ENCODE measurements at places on chromosomes 12 and 14.
A peak's percentile ranks its signal among the peaks of the same experiment; 100 is the strongest.

DNA sequence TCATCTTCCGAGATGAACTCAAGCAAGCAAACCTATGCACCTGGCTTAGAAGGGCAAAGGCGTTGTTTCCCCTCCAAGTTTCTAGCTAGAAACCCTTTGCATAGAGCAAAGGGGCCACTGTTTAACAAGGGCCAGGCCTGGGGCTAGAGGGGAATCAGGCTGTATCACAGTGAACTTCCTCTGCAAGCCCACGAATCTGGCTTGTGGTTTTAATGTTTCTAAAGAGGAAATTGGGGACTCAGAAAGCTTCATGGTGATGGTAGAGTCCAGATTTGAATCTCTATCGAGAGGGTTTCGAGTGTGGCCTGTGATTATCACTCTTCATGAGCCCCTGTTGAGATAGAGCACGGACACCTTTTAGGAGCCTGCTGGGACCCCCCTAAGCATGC lies 189.9 kb downstream of the VRK1 start:
- H3K27me3 ChIP-seq, result no peaks in the 10 kb centered on the region
- DNase-seq, result peak; percentile 25
- peaks cover 18% of the 10 kb centered on the region for H3K4me1 ChIP-seq
- no peak overlapping the region for H3K4me3 ChIP-seq
- no peaks in the 10 kb centered on the region for H3K36me3 ChIP-seq

DNA sequence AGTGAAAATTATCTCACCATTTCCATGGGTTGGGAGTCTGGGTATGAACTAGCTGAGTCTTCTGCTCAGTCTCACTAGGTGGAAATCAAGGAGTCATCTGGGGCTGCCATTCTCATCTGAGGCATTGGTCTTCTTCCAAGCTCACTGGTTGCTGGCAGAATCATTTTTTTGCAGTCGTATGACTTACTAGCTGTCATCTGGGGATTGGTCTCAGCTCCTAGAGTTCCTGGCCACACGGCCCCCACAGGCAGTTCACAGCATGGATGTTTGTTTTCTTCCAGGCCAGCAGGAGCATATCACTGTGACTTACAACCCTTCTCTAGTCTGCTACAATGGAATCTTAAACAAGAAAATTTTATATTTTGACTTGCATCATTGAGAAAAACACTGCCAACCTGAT lies 18.6 kb upstream of the OR10AD1 start:
- peaks cover 18% of the 10 kb centered on the region for H3K27me3 ChIP-seq
- H3K4me3 ChIP-seq, result no peak overlapping the region
- peaks cover 3% of the 10 kb centered on the region for H3K4me1 ChIP-seq
- no peak for DNase-seq
- H3K27ac ChIP-seq, result no peak overlapping the region

GRCh38 chr14:92285311-92285710 lies 37.7 kb upstream of the SLC24A4 start:
- H3K4me3 ChIP-seq, result no peak overlapping the region
- peaks cover 15% of the 10 kb centered on the region for H3K4me1 ChIP-seq
- peaks cover 3% of the 10 kb centered on the region for H3K36me3 ChIP-seq
- no peak for DNase-seq
- peaks cover 14% of the 10 kb centered on the region for H3K27me3 ChIP-seq

DNA sequence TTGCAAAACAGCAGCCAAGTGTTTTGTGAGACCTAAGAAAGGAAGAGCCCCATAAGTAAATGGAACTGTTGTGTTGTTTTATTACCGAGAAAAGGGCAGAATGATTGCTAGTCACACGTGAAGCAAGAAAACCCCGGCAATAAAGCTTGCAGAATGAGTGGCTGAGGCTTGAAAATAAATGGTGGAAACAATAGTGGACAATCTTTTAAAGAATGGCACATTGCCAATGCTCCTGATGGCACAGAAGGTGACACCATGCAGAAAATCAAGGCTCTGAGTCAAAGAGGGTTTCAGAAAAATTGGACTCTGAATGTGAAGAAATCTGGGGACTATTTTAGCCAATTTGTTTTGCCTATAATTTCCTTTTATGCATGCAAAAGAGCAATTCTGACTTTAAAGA lies 4.0 kb upstream of the AQP2 start:
- peaks cover 41% of the 10 kb centered on the region for H3K4me1 ChIP-seq
- no peak overlapping the region for H3K4me3 ChIP-seq
- peaks cover 42% of the 10 kb centered on the region for H3K27me3 ChIP-seq
- H3K36me3 ChIP-seq, result peaks cover 1% of the 10 kb centered on the region
- H3K27ac ChIP-seq, result no peak overlapping the region

- no peaks in the 10 kb centered on the region for H3K27me3 ChIP-seq
- DNase-seq, result no peak
- no peak overlapping the region for H3K27ac ChIP-seq
- H3K4me3 ChIP-seq, result no peak overlapping the region
- no peaks in the 10 kb centered on the region for H3K36me3 ChIP-seq
- H3K4me1 ChIP-seq, result no peaks in the 10 kb centered on the region
Measured at GRCh38 chr12:38736821-38737220, 168.6 kb downstream of the CPNE8 start.

GRCh38 chr14:55333711-55334485 lies 62.7 kb downstream of the FBXO34 start:
- peaks cover 9% of the 10 kb centered on the region for H3K36me3 ChIP-seq
- H3K27ac ChIP-seq, result peak overlapping the region; percentile 86
- H3K27me3 ChIP-seq, result no peaks in the 10 kb centered on the region
- peak overlapping the region; percentile 54 for H3K4me3 ChIP-seq

- DNase-seq, result no peak
- H3K4me3 ChIP-seq, result no peak overlapping the region
- peaks cover 8% of the 10 kb centered on the region for H3K4me1 ChIP-seq
Measured at GRCh38 chr12:95116773-95117172, 43.4 kb upstream of the NR2C1 start.

- H3K4me3 ChIP-seq, result no peak overlapping the region
- no peaks in the 10 kb centered on the region for H3K4me1 ChIP-seq
- peaks cover 18% of the 10 kb centered on the region for H3K36me3 ChIP-seq
- H3K27ac ChIP-seq, result no peak overlapping the region
- no peak for DNase-seq
Measured at GRCh38 chr14:103442288-103442687, 57.1 kb downstream of the MARK3 start.

DNA sequence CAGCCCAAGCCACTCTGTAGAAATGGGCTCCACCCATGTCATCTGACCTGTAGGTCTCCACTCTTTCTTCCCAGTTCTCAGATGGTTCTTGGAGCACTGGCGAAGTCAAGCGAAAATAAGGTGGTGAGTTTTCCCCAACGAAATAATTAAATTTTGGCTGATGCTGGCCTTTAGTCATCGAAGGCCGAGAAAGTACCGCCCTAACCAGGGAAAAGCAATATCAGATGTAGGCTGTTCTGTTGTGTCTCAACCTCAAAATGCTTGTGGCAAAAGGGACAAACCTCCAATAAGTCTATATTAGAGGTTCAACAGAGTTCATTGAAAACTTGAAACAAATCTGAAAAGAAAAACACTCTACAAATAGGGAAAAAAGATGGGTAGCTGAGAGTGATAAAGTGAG lies 48.6 kb upstream of the BCAT1 start:
- peaks cover under 1% of the 10 kb centered on the region for H3K27me3 ChIP-seq
- H3K4me1 ChIP-seq, result peaks cover 14% of the 10 kb centered on the region
- H3K36me3 ChIP-seq, result no peaks in the 10 kb centered on the region
- H3K4me3 ChIP-seq, result no peak overlapping the region
- H3K27ac ChIP-seq, result no peak overlapping the region

- H3K4me1 ChIP-seq, result no peaks in the 10 kb centered on the region
- DNase-seq, result no peak
- H3K4me3 ChIP-seq, result no peak overlapping the region
- no peak overlapping the region for H3K27ac ChIP-seq
- no peaks in the 10 kb centered on the region for H3K36me3 ChIP-seq
Measured at GRCh38 chr12:87866578-87867292, 162.5 kb downstream of the C12orf50 start.

GRCh38 chr12:20213723-20214625 lies 154.4 kb upstream of the PDE3A start:
- H3K4me1 ChIP-seq, result no peaks in the 10 kb centered on the region
- H3K27ac ChIP-seq, result no peak overlapping the region
- no peak overlapping the region for H3K4me3 ChIP-seq
- DNase-seq, result no peak

DNA sequence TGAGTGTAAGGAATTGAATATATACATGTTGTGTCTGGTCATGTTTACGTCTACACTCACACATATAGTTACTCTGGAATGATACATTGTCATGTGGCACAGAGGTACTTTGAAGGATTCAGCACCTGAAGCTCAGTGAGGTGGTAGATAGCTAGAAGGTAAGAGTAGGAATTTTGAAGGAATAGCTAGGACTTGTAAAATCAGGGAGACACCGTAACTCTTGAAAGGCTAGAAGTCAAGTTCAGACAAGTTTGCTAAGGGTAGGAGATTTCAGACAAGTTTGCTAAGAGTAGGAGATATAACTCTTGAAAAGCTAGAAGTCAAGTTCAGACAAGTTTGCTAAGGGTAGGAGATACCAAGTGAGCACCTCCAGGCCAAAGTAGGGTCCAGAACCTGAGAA lies 14.0 kb upstream of the NRXN3 start:
- H3K4me3 ChIP-seq, result no peak overlapping the region
- no peaks in the 10 kb centered on the region for H3K27me3 ChIP-seq
- DNase-seq, result no peak
- H3K36me3 ChIP-seq, result no peaks in the 10 kb centered on the region
- no peaks in the 10 kb centered on the region for H3K4me1 ChIP-seq

DNA sequence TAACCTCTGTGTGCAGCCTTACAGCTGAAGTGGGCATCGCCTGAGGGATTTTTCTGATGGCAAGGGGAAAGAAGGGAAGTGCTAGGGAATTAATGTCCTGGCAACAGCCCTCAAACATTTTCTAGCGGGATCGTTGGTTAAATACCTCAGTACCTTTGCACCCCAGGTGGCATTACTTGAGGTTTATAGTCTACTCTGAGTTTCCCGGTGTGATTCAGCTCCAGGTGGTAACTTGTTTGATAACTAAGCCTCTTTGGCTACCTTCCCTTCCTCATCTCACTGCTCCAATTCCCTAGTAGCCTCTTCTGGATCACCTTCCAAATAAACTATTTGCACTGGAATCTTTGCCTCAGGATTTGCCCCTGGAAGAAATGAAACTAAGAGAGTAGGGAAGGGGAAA lies 237.0 kb upstream of the SSTR1 start:
- peaks cover 2% of the 10 kb centered on the region for H3K4me1 ChIP-seq
- H3K27ac ChIP-seq, result no peak overlapping the region
- no peak for DNase-seq
- no peaks in the 10 kb centered on the region for H3K27me3 ChIP-seq
- no peaks in the 10 kb centered on the region for H3K36me3 ChIP-seq
- H3K4me3 ChIP-seq, result no peak overlapping the region

GRCh38 chr12:15757553-15758255 lies 31.5 kb downstream of the EPS8 start:
- H3K27me3 ChIP-seq, result peaks cover 7% of the 10 kb centered on the region
- no peak overlapping the region for H3K4me3 ChIP-seq
- H3K27ac ChIP-seq, result no peak overlapping the region
- no peaks in the 10 kb centered on the region for H3K36me3 ChIP-seq

GRCh38 chr12:59827767-59828166 lies 231.9 kb downstream of the SLC16A7 start:
- H3K4me1 ChIP-seq, result no peaks in the 10 kb centered on the region
- no peaks in the 10 kb centered on the region for H3K36me3 ChIP-seq
- no peaks in the 10 kb centered on the region for H3K27me3 ChIP-seq
- no peak for DNase-seq
- H3K27ac ChIP-seq, result no peak overlapping the region

DNA sequence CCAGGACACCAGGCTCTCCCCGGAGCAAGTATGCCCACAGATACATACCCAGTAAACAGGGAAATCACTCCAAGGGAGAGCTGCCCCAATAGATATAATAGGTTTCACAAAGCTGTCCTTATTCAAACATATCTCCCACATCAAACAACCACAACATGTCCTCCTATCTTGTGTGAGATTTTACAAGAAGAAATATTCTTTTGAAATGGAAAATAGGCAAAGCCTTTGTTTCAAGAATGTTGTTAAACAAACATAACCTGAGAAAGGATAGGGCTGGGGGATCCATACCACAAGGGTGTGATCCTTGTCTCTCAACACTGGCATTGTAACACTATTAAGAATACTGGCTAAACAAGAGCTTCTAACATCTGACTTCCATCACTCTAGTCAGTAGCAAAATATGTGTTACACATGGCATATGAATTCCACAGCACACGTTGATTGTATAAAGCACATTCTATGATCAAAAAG lies 32.9 kb downstream of the LGR5 start:
- no peaks in the 10 kb centered on the region for H3K36me3 ChIP-seq
- no peaks in the 10 kb centered on the region for H3K27me3 ChIP-seq
- no peaks in the 10 kb centered on the region for H3K4me1 ChIP-seq
- DNase-seq, result no peak
- no peak overlapping the region for H3K4me3 ChIP-seq

GRCh38 chr12:123705935-123706334 lies 6.2 kb upstream of the ATP6V0A2 start:
- H3K4me3 ChIP-seq, result no peak overlapping the region
- H3K27me3 ChIP-seq, result no peaks in the 10 kb centered on the region
- H3K36me3 ChIP-seq, result no peaks in the 10 kb centered on the region
- no peak for DNase-seq
- no peak overlapping the region for H3K27ac ChIP-seq
- H3K4me1 ChIP-seq, result peaks cover 3% of the 10 kb centered on the region
